ENCODE measurements at places on chromosomes 1 and 21.
A peak's percentile ranks its signal among the peaks of the same experiment; 100 is the strongest.

DNA sequence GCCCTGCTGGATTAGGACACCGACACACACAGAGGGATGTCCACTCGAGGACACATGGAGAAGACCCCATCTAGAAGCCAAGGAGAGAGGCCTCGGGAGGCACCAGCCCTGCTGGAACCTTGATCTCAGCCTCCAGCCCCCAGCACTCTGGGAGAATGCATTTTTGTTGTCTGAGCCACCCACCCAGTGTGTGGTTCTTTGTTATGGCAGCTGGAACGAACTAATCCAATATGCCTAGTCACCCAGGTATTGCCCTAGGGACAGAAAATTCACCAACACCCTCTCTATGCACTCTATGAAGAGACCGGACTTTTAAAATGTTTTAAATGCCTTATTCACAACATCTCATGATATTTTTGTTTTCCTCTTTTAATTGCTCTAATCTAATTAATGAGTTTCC is 117.4 kb downstream of the CRYAA start:
- no peak for DNase-seq

- DNase-seq: no peak
These were observed 31.2 kb downstream of the ARID4B start for GRCh38 chr1:235296729-235297128.

DNA sequence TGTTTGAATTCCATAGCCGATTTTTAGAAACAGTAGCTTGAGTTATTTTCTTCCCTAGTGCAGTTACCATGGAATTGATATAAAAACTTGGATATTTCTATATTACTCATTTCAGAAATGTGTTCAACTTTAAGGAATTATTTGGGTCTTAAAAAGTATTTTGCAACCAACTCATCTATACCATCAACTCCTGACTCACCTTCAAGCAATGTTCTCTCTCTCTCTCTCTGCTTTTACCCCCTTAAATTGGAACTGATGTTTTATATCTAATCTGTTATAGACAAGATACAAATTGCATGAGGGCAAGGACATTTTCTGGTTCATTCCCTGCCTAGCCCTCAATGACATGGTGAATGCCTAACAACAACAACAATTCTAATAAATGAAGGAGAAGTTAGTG is 214.7 kb upstream of the NRIP1 start:
- no peak for DNase-seq

- DNase-seq: no peak
These were observed 14.3 kb downstream of the QSOX1 start for GRCh38 chr1:180168786-180169639.

DNA sequence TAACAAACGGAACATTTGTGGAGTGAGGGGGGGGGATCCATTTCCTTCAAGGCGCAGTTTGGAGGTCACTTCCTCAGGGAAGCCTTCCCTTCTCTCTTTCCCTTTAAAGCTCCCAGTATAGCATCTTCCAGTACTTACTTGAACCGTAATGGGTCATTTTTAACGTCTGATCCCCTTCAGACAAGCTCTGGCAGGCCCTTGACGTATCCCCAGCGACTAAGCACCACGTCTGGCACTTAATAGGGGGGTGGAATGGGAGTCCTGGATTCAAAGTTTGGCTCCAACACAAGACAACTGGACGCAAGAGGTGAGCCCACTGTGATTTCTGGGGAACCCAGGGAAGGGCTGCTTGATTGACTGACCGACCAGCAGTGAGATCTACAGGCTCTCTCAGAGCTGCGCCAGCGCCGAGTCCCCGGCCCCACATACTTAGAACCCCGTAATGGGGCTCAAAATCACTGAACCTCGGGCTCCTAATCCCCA is 441 bp downstream of the YARS1 start:
- DNase-seq: no peak

DNA sequence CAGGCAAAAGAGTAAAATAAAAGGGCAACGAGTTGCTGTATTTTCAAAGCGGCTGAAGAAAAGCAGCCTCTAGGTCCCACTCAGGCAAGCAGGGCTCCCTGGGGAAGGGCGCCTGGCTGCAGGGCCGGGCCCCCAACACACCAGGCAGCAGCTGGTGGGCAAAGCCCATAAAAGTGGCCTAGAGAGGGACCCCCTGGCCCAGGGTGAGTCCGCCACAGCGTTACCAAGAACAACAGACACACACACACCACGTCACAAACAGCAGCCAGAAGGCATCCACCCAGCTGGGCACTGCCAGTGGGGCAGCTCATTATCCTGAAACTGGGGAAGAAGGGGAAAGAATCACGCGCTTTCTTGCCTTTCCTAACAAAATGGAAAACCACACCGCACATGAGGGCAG is 4.7 kb downstream of the SUMO3 start:
- DNase-seq: no peak

DNA sequence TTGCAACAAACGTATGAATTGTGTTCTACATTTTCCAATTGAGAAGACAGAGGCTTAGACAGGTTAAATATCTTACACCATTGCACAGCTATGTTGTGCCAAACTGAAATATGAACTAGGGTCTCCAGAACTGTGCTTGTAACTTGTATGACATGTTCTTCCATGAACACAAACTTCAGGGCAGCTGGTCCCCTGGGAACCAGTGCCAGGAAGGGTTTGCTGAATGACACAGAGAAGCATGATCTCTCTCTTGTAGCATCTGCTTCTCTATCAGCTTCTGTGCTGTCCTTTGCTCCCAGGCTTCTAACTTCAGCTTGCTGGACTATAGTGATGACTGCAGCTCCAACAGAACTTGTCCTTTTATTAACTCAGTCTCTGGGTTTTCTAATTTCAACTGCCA is 385.5 kb downstream of the SIPA1L2 start:
- DNase-seq: no peak

- DNase-seq: no peak
These were observed 125.7 kb upstream of the PBX1 start for GRCh38 chr1:164433141-164433817.

DNA sequence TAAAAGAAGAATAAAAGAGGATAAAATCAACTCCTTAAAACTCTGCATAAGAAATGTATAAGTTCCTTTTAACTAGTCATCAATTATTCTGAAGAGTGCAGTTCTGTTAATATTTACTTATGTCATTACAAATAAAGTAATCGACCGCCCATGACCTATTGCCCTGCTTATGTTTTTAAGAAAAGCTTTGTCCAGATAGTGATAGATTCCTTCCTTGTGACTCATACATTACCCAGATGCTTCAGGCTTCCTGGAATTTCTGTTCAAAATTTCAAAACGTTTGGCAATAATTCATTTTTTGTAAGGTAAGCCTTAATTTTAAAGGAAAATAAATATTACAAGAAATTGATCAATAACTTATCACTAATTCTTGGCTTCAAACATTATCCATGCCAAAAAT is 918.2 kb upstream of the ADGRL2 start:
- peak; percentile 53 for DNase-seq

DNA sequence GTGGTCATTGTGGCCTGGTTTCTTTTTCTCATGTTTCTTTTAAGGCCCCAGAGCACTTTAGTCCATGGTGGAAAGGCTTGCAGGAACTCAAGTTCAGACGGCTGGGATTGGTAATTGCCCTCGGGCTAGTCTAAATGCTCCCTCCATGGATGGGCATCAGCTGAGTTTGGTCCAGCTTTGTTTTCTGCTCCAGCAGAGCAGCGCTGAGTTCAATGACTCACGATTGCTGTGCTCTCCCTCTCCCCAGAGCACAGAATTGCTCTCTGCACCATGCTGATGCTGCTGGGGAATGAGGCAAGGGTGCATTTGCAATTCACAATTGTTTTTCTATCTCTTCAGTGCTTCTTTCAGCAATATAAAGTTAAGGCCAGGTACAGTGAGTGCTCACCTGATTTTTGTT is 1.8 kb upstream of the OR2T6 start:
- DNase-seq: no peak

DNA sequence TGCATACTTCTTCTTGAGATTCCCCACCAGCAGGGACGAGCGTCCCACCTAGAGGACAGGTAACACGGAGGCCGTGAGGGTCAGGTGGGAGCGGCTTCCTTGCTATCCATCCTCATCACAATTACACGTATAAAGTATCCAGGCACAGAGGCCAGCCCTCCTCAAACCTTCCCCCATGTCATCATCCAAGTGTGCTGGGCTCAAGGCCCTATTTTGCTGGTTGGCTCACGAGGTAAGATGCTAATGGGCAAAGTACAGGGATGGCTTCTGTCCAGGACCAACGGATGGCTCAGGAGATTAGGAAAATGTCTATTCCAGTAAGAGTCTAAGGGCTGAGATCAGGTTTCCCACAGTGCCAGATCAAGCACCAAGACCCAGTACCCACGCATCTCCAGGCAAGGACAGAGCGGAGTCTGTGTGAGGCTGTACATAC is 11.5 kb upstream of the A3GALT2 start:
- peak; percentile 69 for DNase-seq

DNA sequence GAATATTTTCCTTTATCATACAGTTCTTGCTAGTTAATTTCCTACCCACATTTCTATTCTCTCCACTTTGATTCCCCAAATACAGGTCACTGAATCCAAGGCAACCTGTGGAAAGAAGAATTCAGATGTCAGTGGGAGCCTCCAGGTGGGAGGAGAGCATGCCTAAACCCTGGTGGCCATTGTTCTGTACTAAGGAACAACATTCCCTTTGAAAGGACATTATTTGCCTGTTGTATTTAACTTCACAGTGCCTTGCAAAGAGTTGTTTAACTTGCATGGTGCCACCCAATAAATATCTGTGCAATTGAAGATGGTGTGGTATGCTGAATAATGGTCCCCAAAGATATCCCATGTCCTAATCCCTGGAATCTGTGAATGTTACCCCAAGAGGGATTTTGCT is 21.3 kb downstream of the NPHS2 start:
- no peak for DNase-seq

GRCh38 chr21:35051287-35051818 is 2.3 kb upstream of the RUNX1 start:
- DNase-seq: peak; percentile 78

- no peak for DNase-seq
These were observed 2.7 kb downstream of the SCYL3 start for GRCh38 chr1:169890761-169891538.

GRCh38 chr1:224632921-224633321 is 16.8 kb downstream of the CNIH3 start:
- DNase-seq: no peak

GRCh38 chr21:41751611-41752011 is 15.2 kb downstream of the RIPK4 start:
- no peak for DNase-seq

- no peak for DNase-seq
These were observed 31.8 kb downstream of the UBE2U start for GRCh38 chr1:64235181-64235580.

DNA sequence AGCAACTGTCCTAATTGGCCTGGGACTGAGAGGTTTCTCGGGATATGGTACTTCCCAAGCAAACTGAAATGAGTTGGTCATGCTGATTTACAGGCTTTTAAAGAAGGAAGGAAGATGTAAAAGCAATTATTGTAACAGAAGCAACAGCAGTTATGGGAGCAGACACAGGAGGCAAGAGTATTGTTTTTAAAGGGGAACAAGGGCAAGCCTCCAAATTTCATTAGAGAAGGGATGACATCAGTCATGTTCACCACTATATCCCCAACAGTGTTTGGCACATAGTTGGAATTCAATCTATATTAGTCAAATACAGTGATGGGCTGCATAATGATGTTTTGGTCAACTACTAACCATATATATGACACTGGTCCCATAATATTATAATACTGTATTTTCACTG is 46.0 kb upstream of the JUN start:
- no peak for DNase-seq

GRCh38 chr1:106603616-106604015 is 452.9 kb upstream of the PRMT6 start:
- no peak for DNase-seq

DNA sequence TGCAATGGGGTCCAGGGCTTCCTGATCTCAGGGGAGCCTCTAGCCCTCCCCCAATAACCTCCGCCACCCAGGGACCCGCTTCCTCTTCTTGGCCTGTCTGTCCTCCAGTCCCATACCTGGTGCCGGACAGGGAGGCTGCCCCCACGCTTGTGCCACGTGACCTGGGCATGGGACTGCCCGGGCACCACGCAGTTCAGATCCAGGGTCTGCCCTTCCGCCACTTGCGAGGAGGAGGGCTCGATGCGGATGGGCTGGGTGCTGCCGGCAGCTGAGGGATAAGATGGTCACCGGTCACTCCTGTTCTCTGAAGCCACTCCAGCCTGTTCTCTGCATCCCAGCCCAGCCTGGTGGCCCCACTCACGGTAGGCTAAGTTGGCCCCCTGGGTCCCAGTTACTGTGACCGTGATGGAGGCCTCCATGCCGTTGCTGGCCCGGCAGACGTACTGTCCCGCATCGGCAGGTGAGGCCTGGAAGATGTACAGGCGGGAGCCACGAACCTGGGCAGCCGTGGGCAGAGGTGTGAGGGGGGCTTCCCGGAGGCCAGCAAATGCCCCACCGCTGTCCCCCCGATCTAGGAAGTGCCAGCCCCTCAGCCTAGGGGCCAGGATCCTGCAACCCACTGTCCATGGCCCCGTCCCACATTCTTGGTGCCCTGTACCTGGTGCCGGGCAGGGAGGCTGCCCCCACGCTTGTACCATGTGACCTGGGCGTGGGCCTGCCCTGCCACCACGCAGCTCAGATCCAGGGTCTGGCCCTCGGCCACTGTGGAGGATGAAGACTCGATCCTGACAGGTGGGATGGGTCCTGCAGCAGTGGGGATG is 39.6 kb downstream of the LDLRAD2 start:
- no peak for DNase-seq

GRCh38 chr1:27519331-27520258 is 29.6 kb upstream of the WASF2 start:
- DNase-seq: no peak

DNA sequence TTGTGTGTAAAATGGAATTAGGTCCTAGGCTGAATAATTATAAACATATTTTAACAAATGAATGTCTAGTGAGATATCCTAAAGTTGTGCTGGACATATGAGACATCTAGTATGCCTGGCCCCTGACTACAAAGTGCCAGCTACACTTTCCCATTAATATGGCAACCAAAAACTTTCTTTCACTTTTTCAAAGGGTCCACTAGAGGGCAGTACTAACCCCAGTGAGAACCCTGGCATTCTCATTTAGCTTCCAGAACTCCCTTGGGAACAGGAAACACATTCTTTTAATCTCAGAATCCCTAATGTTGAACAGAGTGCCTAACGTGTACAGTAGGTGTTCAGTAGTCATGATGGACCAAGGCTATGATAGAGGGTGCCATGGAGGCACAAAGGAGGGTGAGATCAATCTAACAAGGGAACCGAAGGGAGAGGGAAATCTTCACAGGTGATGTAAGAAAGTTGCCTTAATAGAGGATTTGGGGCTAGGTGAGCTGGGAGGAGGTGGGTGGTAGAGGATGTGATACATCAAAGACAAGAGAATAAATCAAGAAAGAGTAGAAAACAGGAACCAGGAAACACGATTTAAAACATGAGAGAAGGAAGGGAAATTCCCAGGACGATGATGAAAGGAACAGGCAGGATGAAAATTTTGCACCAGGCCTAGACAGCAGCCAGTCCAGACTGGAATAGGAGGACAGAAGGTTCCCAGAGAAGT is 41.6 kb downstream of the NSL1 start:
- DNase-seq: no peak

DNA sequence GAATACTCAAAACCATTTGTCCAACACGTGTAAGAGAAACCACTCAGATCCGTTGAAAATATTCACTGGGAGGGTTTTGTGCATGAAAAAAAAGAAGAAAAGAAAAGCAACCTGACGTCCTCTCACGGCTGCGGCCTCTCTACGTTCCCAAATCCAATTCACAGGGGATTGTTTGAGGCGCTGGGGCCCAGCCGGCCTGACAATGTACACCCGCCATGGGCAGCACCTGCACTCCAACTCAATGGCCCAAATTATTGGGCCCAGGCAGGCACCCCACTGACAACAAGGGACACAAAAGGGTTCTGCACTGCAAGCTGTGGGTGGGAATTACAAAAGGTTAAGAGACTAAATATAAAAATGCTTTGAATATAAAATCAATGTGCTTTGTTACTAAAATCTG is 41.5 kb downstream of the MORN1 start:
- no peak for DNase-seq
